ENCODE measurements at places on chromosomes 3 and 15.
A peak's percentile ranks its signal among the peaks of the same experiment; 100 is the strongest.

- peak; percentile 50 for DNase-seq
These were observed 387.0 kb upstream of the PROK2 start for GRCh38 chr3:72171946-72172345.

- no peak for DNase-seq
These were observed 14.3 kb upstream of the SLC9C1 start for GRCh38 chr3:112308151-112308911.

GRCh38 chr15:37394402-37395099 lies 294.2 kb upstream of the MEIS2 start:
- DNase-seq: no peak

GRCh38 chr15:100016632-100017031 lies 283.4 kb upstream of the LYSMD4 start:
- DNase-seq: no peak

- peak; percentile 34 for DNase-seq
These were observed 753 bp downstream of the PLCH1 start for GRCh38 chr3:155744010-155744625.

GRCh38 chr15:72382146-72382545 lies 6.3 kb upstream of the HEXA start:
- DNase-seq: no peak

DNA sequence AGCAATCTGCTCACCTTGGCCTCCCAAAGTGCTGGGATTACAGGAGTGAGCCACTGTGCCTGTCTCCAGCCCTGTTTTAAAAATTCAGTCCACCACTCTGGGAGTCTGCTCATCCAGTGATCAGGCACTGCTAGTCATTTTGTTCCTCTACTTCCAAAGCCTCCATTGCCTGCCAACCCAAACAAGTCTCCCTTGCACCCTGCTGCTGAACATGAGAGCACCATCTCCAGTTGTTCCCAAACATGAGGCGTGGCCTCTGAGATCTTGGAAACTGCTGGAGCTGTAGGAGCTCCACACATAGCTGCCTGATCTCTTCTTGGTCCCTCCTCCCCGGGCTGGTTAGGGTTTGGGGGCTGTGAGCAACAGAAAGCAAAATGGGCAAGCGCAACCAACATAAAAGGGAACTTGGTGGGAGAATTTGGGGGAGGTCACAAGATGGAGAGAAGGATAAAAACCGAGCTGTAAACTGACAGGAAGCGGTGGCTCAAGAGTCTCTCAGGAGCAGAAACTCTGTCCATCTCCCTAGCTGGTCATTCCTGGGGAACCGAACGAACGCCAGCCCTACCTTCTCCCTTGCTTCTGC lies 49.6 kb upstream of the TLE3 start:
- no peak for DNase-seq

DNA sequence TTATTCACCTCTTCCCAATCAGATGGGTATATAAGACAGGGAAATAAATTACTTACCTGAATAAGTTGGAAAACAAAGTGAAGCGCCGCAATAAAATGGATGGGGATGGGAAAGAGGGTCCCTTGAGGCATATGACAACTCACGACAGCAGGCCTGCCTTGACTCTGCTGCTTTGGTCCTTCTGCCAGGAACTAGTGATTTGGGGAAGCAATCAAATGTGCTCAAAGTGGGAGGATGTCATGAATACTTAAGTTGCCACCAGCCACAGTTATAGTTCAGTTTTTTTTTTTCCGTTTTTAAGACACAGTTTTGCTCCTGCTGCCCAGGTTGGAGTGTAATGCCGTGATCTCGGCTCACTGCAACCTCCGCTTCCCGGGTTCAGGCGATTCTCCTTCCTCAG lies 4.6 kb downstream of the PARL start:
- no peak for DNase-seq

DNA sequence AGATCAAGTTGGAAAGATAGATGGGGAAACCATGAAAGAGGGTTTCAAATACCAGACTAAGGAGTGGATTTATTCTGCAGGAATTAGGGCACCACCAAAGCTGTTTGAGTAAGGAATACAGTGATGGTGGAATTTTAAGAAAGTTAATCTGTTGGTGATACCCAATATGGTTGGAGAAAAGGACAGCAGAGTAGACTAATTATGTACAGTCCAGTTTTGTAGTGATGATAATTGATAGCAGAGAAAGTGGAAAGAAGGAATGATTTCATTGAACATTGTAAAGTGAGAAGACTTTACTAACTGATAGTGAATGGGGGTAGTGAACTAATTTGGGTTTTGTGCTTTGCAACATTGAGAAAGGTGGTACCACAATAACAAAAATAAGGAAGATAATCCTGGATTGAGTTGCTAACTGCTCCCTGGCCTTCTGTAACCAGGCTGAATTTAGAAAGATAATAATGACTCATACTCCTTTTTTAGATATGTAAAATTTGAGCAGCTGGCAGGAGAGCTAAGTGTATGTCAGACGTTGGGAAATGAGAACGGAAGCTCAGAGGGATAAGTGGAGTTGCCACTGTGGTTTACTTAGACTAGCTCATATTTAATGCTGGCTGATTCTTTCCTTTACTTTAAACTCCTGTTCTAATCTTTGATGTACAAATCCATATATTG lies 16.9 kb downstream of the TCAIM start:
- DNase-seq: no peak

DNA sequence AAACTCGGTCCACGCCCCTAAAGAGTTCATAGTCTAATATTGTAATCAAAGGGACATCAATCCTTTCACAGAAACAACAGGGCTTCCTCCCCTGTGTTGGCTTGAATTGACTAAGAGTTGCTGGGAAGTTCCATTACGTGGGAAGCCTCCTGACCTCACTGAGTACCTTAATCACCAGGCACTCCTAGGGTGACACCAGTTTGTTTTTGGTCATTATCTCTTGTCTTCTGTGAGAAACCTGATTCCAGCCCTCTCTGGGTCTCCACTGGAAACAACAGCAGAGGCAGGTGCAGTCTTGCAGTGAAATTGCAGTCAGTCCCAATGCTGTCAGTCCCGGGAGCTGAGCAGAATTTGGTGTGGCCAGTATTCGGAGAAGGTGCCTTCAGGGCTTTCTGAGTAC lies 55.4 kb downstream of the BOC start:
- no peak for DNase-seq

GRCh38 chr3:150232992-150233451 lies 175.1 kb upstream of the TSC22D2 start:
- no peak for DNase-seq

- no peak for DNase-seq
These were observed 5.3 kb upstream of the NRROS start for GRCh38 chr3:196634224-196634623.

GRCh38 chr3:152058856-152059255 lies 185.4 kb downstream of the SUCNR1 start:
- DNase-seq: no peak

- no peak for DNase-seq
These were observed 3.1 kb upstream of the TATDN2 start for GRCh38 chr3:10245081-10245712.

DNA sequence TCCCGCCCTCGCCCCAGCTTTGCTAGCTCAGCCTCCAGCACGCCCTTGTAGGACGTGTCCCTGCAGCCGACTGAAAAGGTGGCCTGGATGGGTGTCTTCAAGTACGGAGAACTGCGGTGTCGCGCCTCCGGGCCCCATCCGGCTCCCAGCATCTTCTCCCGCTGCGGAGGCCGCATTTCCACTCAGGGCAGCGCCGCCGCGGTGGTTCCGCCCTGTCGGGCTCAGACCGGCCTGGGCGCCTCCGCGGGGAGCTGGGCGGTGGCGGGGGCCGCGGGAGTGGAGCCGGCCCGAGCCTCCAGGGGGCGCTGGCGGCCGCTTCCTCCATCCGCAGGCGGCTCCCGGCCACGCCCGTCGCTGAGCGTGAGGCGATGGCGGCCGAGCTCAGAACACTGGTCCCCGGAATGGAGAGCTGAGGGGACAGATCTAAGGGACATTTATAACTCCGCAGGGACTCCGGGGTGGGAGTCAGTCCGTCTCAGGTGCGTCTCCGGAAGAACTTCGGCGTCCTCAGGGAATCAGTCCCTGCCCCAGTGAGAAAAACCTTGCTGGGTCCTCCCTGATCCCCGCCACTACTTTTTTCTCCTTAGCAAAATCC lies 13.6 kb upstream of the SMCO1 start:
- peak; percentile 48 for DNase-seq

DNA sequence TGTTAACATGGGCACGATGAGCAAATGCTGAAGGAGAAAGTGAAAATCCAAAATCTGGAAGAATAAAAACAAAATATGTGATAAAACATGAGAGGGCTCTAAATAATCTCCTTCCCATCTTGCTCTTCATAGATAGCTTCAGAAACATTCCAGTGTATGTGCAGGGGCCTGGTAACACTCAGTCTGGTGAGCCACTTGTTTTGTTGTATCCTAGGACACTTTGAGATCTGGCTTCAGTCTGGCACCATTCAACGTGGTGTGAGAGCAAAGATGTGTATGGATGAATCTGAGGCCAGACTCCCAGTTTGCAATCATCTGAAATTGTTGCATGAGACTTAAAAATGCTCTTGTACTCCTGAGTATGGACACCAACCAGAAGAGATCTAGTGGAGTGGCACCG lies 337.2 kb upstream of the ZNF385D start:
- DNase-seq: no peak

DNA sequence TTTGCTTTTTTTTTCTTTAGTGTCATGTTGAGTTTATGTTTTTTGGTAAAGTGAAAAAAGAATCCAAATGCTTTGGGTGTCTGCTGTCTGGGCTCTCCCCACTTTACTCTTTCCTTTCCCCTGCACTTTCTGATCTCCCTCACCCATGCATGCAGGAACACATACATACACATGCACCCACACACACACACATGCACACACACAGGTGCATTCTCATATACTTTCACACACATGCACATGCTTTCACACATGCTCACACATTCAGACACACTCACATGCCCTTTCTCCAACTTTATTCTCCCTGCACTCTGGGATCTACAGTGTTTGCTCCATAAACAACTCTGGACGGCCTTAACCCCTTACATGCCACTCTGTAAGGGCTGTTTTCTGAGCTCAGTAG lies 46.4 kb upstream of the CFAP161 start:
- no peak for DNase-seq

DNA sequence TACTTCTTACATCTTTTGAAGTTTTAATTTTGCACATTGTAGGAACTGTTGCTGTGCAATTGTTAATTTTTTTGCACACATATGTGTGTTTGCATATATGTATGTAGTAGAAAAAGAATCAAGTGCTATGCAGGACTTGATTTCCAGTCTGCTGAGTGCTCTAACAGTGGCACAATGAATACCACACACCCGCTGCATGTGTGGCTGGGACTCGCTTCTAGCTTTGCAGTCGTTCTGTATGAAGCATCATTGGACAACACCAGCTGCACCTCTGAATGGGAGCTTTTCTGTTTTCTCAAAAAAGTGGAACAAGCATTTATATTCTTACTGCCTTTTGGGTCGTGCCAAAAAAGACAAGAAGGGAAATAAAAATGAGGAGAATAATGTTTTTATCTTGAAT lies 564.7 kb downstream of the FOXP1 start:
- DNase-seq: peak; percentile 56

- no peak for DNase-seq
These were observed 50.2 kb downstream of the SAMMSON start for GRCh38 chr3:70049761-70050160.

DNA sequence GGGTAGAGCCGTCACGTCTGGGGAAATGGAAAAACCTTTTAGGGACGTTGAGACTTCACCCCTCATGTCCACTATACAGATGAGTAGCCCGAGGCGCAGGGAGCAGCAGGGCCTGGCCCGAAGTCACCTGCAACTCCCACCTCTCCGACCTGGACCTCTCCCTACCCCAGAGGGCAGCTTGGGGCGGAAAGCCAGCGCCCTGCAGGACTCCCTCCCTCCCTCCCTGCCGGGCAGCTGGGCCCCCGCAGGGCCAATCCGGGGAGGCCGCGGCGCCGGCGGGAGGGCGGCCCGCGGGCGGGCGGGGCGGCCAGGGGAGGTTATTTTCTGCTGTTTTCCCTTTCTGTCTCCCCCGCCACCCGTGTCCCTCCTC lies 2.0 kb downstream of the WNT7A start:
- no peak for DNase-seq

DNA sequence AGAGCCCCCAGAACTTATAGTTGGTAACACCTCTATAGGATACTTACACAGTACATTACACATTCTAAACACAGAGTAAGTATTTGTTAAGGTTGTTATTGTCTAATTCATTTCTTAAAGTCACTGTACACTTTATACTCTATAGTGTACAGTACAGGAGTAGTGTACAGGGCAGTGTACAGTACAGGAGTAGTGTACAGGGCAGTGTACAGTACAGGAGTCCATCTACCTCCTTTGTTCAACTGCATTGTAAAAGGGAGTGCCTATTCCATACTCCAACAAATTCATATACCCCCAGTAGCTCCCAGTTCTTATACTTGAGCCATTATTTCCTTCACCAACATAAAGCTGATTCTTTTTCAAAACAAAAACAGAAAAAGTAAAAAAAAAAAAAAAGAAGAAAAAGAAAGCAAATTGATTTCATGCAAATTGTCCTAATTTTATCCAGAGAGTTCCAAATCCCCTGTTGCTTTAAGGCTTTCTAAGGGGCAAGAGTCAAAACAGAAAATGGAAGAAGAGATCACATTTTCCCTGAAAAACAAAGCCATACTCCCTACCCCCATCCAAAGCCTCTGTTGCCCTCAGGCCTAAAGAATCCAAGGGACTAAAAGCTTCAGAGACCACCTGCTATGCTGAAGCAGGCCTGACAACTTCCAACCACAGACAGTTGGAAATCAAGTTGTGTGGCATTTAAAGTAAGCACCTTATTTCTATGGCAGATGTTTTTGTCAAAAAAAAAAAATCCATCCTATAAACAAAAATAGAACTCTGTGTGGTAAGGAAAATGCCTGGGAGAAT lies 125.6 kb downstream of the PLCH1 start:
- no peak for DNase-seq

- DNase-seq: no peak
These were observed 72.9 kb upstream of the DCBLD2 start for GRCh38 chr3:98974442-98974841.
